Transverse colon (tissue), 4 donors: ENCODE measurements at places on chromosomes 5 and 9. TPM values are rescaled to one million over a fixed set of nuclear protein-coding genes. Genes with fewer than 3 reads are reported as not detected.

The PCDHGA4 gene
- total RNA-seq: 1.6 TPM

The IRX4 gene
- not detected for total RNA-seq

The DAB2 gene
- 61.1 TPM for total RNA-seq

The TRIM7 gene
- total RNA-seq: 16.7 TPM

The SHOC1 gene
- not detected for total RNA-seq

The MSANTD3 gene
- 11.7 TPM for total RNA-seq

The HCN1 gene
- total RNA-seq: 0.16 TPM

The TAF11L10 gene
- total RNA-seq: not detected

The ZNF366 gene
- total RNA-seq: 0.68 TPM

The PLPP7 gene
- total RNA-seq: 3.3 TPM

The STXBP1 gene
- 193 TPM for total RNA-seq

The TMEM203 gene
- total RNA-seq: 19.8 TPM

The SLC6A18 gene
- total RNA-seq: not detected

The AGGF1 gene
- total RNA-seq: 31.1 TPM

The AK8 gene
- total RNA-seq: 1.3 TPM
